CD4-positive, alpha-beta T cell treated with Interleukin-4 for 4 hours (primary cell): ENCODE measurements at places on chromosomes 3 and 15.

DNA sequence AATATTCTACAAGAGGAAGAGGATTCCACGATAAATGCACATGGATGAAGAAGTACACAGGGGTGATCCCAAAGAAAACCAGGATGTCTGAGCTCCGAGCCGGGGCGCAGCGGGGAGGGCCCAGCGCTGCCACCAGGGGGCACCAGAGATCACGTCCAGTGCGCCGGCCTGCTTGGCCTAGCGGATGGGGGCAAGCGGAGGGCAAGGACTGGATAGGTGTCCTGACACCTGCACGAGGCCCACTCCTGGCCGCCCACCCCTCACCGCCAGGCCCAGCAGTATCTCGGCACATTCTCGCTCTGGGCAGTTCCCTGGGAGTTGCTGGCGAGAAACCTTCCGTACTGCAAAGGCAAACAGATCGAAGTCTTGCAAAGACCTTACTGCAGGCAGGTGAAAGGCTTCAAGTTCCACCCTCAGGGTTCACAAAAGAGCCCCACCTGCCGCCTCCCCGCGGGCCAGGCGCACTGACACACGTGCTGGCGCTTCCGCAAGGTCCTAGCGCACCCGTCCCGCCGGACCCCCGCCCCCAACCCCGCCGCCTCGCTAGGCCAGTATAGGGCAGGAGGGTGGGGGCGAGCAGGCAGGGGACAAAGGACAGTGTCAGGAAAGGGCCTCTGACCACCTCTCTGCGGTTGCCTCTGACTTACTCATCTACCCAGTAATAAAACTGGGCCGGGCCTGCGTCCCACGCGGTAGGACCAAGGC, 3.3 kb downstream of the ANKRD63 start:
- peak; percentile 46 for DNase-seq

DNA sequence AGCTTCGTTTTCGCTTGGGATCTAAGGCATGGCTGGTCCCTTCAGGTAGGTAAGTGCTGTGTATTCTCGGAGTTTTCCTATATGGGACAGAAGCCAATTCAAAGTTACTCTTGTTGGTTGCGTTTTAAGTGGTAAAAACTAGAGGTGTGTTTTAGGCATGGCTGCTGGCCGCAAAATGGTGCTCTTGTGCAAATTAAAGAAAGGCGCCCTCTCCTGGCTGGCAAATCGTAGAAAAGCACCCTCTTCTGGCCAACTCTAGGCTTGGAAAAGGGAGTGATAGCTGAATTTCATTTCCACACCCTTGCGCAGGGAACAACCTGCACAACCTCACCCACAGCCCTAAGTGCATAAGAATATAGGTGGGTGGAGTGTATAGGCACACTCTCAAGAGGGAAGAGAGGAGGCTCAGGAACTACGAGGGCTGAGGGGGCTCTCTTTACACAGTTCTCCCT, 23.5 kb downstream of the DRD3 start:
- DNase-seq: peak; percentile 16

- peak; percentile 61 for DNase-seq
Observed at GRCh38 chr15:85723960-85724945, 70.5 kb downstream of the KLHL25 start.

DNA sequence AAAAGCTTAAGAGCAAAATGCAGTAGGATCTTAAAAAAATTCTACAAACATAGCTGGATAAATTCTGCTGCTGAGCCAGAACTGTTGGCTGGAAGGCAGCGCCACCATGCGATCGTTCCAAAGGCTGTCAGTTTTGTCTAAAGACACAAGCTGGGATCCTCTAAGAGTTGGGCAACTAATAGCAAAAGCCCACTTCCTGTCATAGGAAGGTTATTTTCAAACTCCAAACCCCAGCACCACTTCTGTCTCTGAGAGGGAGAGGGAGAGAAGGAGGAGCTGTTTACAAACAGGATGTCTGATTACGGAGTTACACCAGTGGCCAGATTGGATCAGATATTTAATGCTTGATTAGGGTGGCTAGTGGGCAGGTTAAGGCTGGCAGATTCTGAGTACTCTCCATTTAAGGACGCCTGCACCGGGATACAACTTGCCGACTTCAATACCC, 44.0 kb downstream of the EIF4E3 start:
- DNase-seq: no peak

DNA sequence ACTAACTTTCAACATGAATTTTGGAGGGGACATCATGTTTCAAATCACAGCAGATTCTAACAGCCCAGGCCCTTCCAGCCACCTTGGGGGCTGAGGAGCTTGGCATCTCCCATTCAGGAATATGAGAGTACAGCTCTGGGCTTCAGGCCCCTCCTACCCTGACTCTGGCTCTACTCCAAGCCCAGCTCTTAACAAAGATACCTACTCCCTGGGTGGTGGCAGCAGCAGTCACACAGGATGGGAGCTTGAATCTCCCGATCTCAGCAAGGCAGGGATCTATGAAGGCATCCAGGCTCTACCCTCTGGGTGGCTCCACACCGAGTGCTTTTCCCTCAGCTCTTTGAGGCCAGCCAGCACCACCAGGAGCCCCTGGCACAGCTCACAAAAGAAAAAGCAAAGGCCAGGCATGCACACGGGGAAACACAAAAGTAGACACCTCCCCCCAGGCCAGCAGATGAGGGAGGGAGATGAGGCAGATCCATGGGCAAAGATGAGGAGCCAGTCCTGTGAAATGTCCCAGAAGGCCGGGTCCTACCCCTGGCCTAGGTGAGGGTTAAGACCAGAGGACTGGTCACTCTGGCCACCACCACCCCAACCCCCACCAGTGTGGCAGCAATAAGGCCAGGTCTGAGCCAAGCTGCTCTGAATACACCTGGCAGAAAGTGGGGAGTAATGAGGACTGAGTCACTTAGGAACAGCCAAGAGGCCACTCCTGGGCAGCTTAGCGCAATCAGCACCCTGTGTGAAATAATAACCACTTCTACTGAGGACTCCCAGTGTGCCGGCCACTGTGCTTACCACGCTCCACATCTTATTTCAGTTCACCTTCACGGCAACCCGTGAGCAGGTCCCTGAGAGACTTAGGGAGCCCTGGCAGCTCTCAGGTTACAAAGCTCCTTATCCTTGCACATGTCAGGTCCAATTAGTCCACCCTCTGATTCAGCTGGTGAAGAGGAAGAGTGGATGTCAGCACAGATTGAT, 24.3 kb downstream of the PLA2G4F start:
- DNase-seq: no peak

- no peak for DNase-seq
Observed at GRCh38 chr3:115160295-115160694, 13.2 kb upstream of the ZBTB20 start.

- DNase-seq: no peak
Observed at GRCh38 chr3:148459931-148460513, 237.7 kb upstream of the AGTR1 start.

- DNase-seq: no peak
Observed at GRCh38 chr3:81735334-81735733, 26.1 kb downstream of the GBE1 start.
